ENCODE measurements at places on chromosomes 3 and 15. TPM values are rescaled to one million over a fixed set of nuclear protein-coding genes. Genes with fewer than 3 reads are reported as not detected.

- DNase-seq: no peak
These were observed 56.5 kb downstream of the SMAD3 start for GRCh38 chr15:67121644-67122605.

DNA sequence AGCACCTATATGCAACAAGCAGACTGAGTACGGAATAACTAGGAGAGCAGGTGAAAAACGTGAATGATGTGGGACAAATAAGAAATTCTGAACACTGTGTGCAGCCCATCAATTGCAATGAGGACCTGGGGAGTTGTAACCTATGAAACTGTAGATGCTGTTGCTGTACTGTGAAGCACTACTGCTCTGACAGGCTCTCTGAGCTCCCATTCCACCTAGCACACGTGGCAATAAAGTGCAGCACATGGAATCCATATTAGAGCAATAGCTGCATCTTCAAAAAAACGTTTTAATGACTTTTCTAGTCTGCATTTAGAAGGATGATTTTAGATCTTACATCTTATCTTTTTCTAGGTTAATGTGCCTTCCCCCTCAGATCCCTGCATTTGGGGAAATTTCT, 748.7 kb upstream of the GOLIM4 start:
- no peak for DNase-seq

- no peak for DNase-seq
These were observed 505.6 kb downstream of the LPP start for GRCh38 chr3:188659449-188660090.

The THRB gene
- total RNA-seq: 1.3 TPM
